ENCODE measurements at places on chromosomes 7 and 10.

- DNase-seq, result no peak
These were observed 27.7 kb upstream of the TM9SF3 start for GRCh38 chr10:96614515-96614914.

- DNase-seq, result peak; percentile 19
These were observed at the start of gene CHST15 for GRCh38 chr10:124092860-124093773. TSS of gene CHST15 (minus strand) at chr10:124093598. CDS start at chr10:124046212, 47,386 bp downstream.

- DNase-seq, result no peak
These were observed 34.6 kb upstream of the UNCX start for GRCh38 chr7:1197997-1198625.

GRCh38 chr10:101140084-101140949, 9.2 kb downstream of the TLX1 start:
- no peak for DNase-seq

DNA sequence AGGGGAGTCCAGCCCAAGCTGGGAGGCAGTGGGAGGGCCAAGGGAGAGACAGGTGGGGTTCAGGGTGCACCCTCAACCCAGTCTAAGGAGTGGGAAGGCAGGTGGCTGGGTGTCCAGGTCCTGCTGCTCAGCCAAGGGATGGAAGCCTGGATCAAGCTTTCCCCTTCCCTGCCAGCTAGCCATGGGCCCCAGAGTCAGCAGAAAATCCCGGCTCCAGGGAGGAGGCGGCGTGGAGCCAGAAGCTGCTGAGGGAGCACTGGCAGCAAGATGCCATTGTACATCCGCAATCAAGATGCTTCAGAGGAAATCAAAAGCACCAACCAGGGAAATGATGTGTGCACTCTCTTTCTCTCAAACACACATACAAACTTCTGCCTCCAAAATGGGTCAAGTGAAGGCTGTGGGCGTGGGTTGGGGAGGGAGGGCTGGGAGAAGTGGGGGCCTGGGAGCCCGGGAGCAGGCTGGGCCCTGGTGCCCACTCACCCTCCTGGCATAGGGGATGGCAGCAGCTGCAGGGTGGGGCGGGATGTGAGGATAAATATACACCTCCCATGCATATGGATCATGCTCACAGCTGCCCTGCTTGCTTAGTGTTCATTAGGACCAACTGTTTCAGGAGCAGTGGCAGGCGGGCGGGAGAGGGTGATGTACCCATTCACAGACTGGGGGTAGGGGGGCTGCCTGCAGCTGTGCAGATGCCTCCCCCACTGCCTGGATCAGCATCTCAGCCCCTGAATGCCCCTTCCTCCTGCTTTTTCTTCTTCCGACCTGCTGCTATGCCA, 24.2 kb downstream of the TRIM8 start:
- DNase-seq, result no peak

- no peak for DNase-seq
These were observed 69.8 kb downstream of the CTTNBP2 start for GRCh38 chr7:117803476-117803875.

GRCh38 chr10:78763651-78764395, 304.9 kb upstream of the ZMIZ1 start:
- DNase-seq, result no peak

DNA sequence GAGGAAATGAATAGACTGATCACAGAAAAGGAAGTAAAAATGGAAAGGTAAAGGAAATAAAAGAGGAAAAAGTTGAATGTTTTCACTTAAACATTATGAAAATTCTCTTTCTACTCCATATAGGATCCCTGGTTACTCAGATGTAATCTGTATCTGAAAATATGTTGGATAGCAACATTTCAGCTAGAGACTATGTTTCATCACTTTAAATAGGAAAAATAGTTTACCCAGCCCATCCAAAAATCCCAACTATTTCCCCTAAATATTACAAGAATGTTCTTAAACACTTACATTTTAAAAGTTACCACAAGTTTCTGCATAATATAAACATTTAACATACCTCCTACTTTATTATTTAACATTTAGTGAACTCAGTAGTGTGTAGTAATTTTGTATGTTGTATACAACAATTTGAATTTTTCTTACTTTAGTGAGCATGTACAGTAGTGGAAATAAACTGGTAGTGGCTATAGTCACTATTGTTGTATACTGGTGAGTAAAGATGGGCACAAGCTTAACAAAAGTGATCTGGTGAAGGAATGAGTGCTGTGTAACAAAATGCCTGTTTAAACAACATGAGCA, 27.1 kb downstream of the SLF2 start:
- no peak for DNase-seq

GRCh38 chr7:538764-539685, 19.4 kb upstream of the PDGFA start:
- DNase-seq, result no peak

DNA sequence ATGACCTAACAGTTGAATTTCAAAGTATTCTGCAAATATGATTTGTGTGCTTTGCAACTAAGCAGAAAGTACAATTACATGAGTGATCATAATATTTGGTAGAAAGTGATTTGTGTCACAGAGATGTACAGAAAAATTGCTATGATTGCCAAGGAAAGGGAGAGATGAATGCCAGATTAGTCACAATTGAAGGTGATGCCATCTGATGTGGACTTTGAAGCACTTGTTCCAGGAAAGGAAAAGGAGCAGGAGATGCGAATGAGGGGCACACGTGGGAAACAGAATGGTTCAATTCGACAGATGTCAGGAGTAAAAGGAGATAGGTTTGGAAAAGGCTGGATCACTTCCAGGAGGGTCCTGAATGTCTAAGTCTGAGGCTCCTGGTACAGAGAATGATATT, 153.1 kb upstream of the LAMB4 start:
- no peak for DNase-seq

- DNase-seq, result no peak
These were observed 7.3 kb downstream of the FLNC start for GRCh38 chr7:128837521-128837921.

DNA sequence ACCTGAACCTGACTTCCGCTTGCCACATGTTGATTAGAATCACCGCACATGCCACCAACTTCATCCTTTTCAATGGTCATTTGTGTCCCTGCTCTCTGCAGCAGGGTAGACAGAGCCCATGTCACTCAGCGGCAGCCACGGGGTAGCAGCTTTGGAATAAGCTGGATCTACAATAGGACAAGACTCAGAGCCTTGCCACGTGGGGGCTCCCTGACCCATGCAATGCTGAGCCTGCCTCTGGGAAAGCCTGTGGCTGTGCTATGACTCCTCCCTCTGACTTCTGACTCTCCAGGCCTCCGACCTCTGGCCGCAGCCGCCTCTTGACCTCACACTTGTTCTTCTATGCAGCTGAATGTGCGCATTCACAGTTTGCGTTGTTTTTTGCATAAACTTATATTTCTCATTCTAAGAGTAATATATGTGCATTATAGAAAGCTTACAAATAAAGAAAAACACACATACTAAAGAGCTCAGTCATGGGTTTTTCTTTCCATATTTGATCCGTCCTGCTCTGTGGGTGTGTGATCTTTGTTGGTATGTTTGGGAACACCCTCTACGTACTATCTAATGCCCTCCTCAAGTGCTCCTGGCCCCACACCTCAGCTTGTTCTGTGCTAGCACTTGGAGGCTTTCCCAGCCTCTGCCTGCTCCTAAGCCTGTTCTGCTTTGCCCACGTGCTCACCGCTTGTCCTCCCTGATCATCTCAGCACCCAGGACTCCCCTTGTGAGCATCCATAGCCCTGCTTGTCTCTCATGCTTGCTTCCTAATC, 198.0 kb upstream of the MKI67 start:
- DNase-seq, result no peak

GRCh38 chr10:52741851-52742250, 30.7 kb downstream of the MBL2 start:
- DNase-seq, result no peak

DNA sequence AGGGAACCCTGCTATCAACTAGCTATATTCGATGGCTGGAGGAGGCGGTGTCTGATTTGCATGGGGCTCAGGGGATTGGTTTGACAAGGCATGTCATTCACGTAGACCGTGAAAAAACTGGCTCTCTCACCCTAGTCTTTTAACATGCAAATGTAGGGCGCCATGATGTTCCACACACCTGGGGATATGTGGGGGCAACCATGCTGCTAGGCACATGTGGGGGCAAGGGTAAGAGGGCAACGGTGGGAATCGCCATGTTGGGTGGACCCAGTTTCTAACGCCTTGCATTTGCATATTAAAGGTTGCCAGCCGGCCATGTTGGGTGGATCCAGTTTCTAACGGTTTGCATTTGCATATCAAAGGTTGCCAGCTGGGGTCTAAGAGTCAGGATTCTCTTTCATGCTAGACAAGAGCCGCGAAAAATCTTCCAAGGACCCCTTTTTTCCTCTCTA, 419.2 kb upstream of the NFE2L3 start:
- no peak for DNase-seq

DNA sequence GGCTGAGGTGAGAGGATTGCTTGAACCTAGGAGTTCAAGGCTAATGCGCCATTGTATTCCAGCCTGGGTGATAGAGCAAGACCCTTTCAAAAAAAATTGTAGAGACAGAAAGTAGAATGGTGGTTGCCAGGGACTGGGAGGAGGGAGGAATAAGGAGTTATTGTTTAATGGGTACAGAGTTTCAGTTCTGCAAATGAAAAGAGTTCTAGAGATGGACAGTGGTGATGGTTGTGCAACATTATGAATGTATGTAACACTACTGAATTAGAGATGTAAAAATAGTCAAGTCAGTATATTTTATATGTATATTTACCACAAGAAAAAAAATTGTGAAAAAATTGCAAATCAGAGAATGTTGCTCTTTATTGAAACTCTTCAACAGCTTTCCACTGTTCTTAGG, 266.5 kb upstream of the NPY start:
- DNase-seq, result no peak

DNA sequence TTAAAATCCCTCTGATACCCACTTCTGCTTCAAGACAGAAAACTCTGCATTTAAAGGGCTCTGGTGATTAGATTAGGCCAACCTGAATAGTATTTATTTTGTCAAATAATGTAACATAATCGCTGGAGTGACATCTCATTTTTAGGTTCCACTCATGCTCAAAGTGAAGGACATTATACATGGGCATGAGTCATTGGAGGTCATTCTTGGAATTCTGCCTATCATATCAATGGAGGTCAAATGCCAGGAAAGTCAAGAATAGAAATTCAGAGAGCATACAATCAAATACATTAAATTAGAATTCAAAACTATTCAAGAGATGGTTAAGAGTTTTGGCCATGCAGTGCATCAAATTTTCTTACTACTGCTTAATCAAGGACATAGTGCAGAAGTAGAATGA, 50.8 kb upstream of the PRSS1 start:
- DNase-seq, result no peak

DNA sequence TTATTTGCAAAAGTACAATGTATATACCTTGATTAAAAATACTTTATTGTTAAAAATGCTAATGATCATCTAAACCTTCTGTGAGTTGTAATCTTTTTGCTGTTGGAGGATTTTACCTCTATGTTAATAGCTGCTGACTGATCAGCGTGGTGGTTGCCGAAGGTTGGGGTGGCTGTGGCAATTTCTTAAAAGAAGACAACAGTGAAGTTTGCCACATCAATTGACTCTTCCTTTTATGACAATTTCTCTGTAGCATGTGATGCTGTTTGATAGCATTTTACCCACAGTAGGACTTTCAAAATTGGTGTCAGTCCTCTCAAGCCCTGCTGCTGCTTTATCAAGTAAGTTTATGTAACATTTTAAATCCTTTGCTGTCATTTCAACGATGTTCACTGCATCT, 16.9 kb upstream of the ENTPD1 start:
- no peak for DNase-seq

GRCh38 chr10:116287906-116288501, 15.0 kb upstream of the GFRA1 start:
- no peak for DNase-seq

DNA sequence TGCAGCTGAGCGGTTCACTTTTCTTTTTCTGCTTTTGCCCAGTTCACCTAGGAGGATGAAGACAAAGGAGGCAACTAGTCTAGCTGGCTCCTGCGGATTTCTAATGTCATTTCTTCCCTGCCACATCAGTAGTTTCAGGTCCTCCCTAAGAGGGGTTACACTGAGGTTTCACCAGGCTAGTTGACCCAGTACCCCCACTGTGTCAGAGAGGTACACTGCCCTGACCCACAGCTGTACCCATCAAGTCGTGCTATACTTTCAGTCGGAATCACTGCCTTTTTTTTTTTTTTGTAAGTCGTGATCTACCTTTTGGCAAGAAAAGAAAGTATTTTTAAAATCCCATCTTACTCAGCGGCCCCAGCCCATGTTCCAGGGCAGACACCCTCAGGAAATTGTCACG, 243.5 kb downstream of the CELF2 start:
- no peak for DNase-seq

GRCh38 chr10:72812753-72813430, 80.6 kb upstream of the OIT3 start:
- DNase-seq, result no peak

Measured in nucleus accumbens (tissue), 56 donors.